ENCODE measurements at places on chromosomes 13 and 19. TPM values are rescaled to one million over a fixed set of nuclear protein-coding genes. Genes with fewer than 3 reads are reported as not detected.

CDX2 gene
- not detected for total RNA-seq

CLEC4G gene
- total RNA-seq, result not detected

ZNF841 gene
- total RNA-seq, result 27.0 TPM

GAPDHS gene
- total RNA-seq, result not detected

CDC37 gene
- 253 TPM for total RNA-seq

SPTBN4 gene
- 0.15 TPM for total RNA-seq

TUBA3C gene
- total RNA-seq, result not detected

KLHL1 gene
- total RNA-seq, result not detected

PRTN3 gene
- not detected for total RNA-seq

ZNF528 gene
- 14.1 TPM for total RNA-seq

USHBP1 gene
- 0.22 TPM for total RNA-seq

Measured in T-helper 1 cell treated with Interleukin-12 subunit alpha and Interleukin-12 subunit beta and Interleukin-4 antibody, amounts not matched to agents 30 ng/mL and 1 ng/mL, for 36 hours (primary cell).